ENCODE measurements at places on chromosomes 1 and 21.

DNA sequence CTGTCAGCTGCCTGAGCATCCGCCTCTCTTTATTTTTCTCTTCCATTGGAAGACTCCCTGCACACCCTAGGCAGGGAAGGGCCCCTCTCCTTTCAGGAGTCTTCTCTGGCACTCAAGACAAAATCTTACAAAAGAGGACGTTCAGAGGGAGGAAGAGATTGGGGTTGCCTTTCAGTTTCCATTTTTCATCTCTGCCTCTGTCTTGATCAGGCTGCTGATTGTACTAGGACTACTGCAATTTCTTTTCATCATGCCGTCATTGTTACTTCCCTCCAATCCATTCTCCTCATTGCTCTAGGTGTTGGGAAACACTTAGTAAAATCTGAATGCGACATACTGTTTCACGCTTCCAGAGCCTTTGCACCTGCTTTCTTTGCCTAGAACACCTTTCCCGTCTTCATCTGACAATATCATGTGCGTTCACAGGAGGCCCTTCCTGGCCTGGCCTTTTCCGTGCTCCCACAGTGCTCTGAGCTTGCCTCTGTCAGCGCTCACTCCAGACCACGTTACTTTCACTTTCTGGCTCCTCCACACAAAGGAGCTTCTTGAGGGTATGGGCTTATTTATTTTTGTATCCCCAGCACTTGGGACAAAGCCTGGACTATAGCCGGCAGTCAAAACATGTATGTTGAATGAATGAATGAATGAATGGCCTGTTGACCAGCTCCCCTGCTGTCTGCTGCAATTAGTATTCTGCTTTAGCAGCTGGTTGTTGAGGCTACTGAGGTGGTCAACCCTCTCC is 10.9 kb downstream of the LRRC71 start:
- no peak for DNase-seq

DNA sequence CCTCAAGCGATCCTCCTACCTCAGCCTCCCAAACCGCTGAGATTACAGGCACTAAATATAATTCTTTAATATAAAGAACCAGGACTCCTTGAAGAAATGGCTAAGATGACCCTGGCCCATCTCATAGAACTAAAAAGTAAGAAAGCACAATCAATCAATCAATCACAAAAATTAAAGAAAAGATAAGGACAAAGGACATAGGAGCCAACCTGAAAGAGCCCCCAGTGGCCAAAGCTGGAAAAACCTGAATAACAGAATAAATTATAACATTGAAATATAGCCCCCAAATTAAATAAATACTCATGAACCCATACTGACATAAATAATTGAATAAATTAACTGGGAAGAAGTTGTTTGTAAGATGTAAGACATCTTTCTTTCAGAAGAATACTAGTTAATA is 8.9 kb downstream of the NUP210L start:
- DNase-seq, result no peak

DNA sequence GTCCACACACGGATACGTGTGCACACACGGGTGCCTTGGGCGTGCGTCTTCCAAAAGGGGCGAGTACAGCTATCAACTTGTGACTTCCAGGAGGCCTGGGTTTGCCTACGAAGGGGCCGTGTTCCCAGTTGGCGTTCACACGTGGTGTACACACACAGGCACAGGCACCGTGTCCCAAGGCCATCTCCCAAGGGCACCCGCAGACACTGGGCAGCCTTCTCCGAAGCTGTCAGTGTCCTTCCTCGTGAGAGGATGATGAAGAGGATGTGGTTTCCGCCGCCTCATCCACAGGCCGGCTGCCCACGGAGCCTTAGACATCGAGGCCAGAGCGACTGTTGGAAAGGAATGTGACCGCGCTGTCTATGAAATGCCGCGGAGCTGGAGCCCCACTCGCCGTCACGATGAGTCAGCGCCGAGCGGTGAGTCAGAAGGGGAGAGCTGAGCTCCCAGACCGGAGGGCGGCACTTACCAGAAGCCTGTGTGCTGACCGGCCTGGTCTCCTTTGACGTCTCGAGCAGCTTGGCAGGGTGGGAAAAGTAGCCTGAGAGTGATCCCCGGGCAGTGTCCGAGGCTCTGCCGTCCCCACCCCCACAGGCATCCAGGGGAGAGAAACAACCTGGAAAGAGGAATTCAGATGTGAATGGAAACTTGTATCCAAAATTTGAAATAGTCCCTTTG is 141.4 kb upstream of the ARHGEF16 start:
- no peak for DNase-seq

DNA sequence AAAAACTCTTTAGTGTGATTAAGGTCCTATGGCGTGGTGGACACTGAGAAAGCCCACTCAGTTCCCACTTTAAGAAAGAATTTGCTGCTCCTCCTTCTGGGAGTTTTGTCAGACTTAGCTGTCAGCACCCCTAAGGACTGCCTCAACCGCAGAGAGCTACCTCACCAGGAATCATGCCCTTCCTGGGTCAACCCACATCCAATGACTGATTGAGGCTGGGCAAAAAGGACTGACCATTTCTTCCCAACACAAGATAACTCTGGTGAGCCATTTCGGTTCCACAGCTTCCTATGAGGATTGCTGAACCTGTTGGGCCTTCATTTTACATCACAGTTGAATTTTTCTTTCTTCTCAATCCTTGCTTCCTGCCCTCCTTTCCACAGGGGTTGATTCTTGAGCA is 197.9 kb downstream of the NCAM2 start:
- DNase-seq, result no peak

- DNase-seq, result peak; percentile 85
Observed at GRCh38 chr1:94237291-94238226, at the start of gene ARHGAP29. Gene ARHGAP29 (minus strand): TSS chr1:94237584. CDS start chr1:94231611, 5,973 bp downstream.

DNA sequence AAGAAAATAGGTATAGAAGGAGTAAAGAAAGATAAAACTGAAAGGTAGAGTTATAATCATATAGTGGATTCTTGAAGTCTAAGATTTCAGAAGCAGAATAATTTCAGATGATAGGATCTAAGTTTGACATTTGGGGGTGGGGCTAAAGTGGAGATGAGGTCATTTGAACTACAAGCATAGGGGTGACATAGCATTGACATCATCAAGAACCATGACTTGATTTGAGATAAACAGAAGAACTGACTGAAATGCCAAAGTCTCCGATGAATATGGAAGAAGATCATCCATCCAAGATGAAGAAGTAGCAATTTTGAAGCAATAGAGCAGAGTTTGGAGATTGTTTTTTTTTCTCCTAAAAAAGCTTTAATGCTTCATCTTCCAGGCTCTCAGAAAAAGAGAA is 122.3 kb downstream of the MACF1 start:
- no peak for DNase-seq

DNA sequence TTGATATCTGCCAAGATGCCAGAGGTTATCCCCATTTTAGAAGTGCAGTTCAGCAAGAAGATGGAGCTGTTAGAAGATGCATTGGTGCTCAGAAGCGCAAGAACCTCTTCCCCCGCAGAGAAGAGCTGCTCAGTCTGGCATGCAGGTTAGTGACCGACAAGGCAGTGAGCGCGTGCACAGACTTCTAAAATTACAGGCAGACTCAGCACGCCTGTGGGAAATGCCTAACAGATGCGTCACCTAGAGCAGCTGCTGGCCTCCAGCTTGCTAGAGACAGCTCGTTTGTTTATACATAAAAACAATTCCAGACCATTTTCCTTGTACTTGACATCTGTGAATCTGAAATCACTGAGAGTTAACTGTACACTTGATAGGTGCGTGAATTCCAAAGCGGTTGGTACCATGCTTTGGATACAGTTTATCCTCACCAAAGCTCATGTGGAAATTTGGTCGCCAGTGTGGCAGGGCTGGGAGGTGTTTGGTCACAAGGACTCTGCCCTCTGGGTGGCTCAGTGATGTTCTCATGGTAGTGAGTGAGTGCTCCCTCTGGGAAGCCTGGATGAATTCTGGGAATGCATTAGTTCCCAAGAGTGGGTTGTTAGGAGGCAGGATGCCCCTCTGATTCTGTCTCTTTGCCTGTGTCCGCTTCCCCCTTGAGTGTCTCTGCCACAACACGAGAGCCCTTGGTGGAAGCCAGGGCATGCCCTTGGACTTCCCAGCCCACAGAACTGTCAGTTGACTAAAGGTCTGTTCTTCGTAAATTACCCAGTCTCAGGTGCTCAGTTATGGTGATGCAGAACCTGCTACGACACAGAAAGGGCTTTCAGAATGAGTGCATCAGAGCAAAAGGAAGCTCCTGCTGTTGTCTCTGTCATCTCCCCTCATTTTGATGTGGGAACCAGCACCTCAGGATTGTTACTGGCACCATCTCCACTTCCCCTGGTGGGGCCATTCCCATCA is 24.4 kb downstream of the SNAP47 start:
- DNase-seq, result no peak

DNA sequence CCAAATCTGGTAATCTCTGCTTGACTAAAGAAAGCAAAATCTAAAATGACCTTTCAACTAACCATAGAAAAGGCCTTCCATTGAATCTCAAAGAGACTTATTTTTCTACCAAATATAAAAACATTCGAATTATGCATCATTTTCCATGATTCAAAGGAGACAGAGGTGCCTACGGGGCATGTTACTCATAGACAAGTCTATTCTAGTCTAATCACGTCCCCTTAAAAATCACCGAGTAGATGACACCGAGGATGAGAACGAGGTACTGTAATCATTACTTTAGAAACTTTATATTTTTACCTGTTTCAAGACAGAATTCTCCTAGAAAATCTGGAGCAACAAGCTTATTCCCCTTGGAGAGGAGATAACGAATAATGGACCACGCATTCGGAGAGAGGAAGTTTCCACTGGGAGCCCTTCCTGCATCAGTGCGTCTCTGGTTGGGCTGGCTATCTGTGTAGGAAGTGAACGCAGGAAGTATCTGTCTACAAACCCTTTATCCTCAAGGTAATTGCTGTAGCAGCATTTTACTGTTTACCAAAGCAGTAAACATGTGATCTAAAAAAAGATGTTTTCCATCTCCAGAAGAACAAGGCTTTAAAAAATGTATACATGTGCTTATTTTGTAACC is 9.5 kb downstream of the ERG start:
- no peak for DNase-seq

GRCh38 chr1:245264226-245264625 is 109.4 kb downstream of the KIF26B start:
- no peak for DNase-seq

- DNase-seq, result no peak
Observed at GRCh38 chr21:35349376-35350080, 300.4 kb upstream of the RUNX1 start.

DNA sequence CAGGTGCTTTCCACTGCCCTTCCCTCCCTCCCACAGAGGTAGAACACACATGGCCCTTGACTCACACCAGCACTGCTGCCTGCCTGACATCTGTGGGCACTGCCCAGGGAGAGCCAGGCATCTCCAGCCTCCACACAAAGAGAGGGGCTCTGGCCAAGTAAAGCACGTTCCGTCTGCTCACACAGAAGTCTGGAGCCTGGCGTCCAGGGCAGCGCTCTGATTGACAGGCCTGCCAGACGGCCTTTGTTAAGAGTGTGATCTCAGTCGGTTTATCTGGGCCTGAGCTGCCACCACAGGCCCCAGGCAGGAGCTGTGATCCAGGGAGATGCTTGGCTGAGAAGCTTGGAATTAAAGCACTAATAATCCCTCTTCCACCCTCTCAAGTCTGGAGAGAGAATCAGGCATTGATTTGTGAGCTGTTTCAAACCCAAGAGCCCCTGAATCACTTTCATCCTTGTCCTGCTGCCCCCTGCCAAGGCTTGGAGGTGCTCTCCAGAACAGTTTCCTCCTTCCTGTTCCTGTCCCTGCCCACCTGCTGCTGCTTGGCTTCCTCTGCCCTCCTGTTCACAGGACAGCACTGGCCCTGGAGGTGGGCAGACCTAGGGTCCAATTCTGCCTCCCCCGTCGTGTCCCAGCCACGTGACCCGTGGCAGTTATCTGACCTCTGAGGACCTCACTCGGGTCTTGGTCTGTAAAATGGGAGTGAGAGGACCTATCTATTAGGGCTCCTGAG is 3.7 kb downstream of the DMRTB1 start:
- no peak for DNase-seq

DNA sequence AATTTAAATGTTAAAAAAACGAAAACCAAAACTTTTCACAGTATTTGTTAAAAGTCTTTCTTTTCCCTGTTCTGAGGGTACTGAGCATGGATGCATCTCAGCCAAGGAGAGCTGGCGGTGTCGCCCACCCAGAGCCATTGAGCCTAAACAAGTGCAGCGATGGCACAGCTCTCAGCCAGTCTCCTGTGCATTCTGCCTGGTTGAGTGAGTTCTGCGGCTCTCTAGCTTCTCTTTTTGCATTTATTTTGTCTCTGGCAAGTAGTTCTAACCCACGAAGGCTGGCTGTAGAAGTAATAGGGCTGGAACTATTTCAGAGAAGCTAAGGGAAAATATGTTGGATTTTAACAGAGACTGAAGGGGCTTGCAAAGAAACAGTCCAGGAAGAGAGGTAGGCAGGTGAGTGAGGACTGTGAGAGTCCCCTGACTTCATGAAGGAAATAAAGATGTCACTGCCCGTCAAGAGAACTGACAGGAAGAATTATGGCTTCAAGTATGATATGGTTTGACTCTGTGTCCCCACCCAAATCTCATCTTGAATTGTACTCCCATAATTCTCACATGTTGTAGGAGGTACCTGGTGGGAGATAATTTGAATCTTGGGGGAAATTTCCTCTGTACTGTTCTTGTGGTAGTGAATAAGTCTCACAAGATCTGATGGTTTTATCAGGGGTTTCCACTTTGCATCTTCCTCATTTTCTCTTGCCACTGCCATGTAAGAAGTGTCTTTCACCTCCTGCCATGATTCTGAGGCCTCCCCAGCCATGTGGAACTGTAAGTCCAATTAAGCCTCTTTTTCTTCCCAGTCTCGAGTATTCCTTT is 35.7 kb upstream of the LIN9 start:
- DNase-seq, result no peak

DNA sequence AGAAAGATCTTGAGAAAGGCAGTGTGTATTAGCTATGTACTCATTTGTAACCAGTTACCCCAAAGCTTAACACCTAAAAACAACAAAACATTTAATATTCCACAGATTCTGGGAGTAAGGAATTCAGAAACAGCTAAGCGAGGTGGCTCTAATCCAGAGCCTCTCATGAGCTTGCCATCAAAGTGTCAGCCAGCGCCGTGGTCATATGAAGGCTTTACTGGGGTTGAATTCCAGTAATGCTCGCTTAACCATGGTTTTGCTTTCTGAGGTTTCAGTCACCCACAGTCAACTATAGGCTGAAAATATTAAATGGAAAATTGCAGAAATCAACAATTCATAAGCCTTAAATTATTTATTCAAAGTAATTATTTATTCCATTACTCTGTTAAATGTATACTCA is 101.8 kb downstream of the CLIC6 start:
- DNase-seq, result no peak

DNA sequence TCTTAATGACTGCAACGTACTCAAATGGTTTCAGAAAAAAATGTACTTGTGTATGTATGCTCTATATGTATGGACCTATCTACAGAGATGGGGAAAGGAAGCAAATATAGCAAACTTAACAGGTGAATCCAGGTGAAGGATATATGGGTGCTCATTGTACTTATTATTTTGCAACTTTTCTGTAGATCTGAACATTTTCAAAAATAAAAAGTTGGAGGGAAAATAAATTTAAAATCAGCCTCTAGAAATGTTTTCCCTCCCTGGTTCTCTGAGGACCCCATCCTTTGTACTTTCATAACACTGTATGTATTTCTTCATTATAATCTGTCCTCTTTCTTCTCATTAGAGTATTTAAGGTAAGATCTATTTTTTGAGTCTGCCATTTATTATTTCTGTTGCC is 17.9 kb downstream of the FMO5 start:
- no peak for DNase-seq

GRCh38 chr1:154879038-154879421 is 8.9 kb upstream of the KCNN3 start:
- DNase-seq, result no peak

Data from GM13977 (cell line).